HT-29 (cell line): ENCODE measurements at places on chromosomes 12 and 14.

DNA sequence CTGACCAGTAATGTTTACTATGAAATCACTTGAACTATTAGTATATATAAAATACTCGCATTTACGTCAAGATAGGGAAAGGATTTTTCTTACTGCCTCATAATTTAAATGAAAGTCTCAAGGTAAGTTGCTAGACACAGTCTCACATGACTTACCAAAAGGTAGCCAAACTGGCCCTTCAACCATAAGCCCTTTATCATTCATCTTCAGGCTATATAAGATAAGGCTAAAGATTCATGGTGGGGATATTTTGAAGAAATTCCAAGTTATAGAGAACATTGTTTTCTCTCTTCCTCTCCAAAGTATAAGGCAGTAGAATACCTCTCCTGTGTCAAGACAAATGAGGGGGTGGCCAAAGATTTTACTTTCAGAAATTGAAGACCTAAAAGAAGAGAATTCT is 23.4 kb downstream of the KIF21A start:
- no peak for DNase-seq

DNA sequence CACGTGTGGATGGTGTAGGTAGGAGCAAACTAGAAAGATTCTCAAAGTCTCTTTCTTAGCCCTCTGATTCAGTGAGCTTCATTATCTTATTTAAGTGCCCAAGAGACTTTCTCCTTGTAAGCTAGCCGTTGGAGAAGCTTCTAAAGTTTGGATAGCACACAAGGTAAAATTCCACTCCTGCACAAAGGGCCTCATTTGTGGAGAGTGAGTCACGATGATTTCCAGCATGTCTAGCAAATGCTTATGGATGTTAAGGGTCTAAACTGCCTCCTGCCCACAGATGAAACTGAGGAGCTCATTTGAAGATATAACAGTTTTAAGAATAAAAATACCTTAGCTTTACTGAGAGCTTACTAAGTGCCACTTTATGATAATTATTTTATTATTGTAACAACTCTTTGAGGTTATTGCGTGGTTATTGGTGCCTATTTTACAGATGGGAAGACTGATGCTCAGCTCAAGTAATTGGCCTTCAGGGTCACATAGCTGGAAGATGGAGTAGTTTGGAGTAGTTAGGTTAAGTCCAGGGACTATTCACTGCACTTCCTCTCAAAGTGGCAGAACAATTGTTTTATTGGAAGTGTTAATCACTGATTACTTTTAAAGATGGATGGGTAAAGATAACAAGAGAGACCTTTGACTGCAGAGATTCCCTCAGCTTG is 78.7 kb upstream of the HIF1A start:
- DNase-seq = no peak

GRCh38 chr12:119249383-119250155 is 70.8 kb downstream of the HSPB8 start:
- DNase-seq = no peak

DNA sequence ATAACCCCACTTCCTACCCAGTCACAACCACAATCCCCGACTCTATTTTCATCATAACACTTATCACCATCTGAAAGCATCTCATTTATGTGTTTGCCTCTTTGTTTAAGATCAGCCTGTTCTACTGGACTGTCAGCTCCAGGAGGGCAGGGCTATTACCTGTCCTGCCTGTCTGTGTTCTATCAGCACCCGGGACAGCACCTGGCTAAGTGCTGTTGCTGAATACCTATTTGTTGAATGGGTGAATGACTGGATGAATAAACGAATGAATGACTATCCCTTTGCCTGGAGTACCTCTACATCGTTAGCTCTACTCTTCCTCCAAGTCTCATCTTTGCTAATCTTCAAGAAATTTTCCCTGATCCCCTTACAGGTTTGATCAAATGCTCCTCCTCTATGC is 69.0 kb downstream of the WSCD2 start:
- DNase-seq = no peak

DNA sequence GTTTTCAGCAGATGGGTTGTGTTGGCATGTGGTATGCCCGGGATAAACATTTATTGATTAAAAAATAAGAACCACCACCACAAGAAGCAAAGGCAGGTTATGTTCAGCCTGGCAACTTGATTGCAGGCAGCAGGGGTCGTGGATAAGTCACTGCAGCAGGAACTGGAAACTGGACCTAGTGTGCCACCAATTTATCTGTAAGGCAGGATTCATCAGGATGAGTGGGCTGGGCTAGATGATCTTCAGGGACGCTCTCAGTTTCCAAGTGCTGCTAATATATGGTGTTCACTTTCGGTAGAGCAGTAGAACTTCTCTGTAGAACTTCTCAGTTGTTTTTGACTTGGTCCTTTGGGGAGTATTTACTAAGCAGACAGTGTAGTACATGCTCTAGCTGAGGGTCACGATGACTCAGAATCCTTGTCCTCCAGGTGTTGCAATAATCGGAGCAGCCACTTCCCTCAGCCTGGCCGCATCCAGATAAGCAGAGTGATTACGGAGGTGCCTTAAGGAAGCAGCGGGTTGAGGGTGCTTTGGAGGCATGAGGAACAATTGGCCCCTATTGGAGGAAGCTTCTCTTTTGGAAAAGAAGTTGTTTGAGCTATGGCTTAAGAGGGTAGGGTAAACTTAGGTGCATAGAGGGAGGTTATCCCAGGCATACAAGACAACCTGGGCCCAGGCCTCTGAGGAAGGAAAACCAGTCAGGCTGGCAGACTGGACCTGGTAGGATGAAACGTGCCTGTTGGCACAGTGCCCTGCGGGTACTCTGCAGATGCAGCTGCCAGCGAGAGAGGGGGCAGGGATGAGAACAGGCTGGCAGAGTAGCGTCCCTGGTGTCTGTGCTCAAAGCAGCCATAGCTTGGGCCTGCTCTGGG is 104.0 kb downstream of the GPR135 start:
- DNase-seq = peak; percentile 85

- DNase-seq = no peak
Measured at GRCh38 chr12:32397696-32398095, 1.7 kb upstream of the FGD4 start.

DNA sequence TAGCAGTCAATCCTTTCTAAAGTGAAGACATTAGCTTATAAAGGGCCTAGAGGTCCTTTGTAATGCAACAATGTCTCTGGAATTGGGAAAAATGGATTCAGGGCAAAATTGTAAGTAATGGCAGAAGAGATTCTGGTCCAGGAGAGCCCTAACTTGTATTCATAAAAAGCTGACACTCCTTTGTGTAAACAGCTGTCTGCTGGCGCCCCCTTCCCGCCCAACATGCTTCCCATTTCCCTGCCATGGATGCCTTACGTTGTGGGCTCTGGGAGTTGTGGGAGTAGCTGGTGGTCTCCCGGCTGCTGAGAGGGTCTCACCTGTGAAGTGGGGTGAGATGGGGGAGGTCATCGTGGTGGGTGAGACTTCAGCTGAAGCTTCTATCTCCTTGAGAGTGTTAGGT is 2.3 kb downstream of the ACRBP start:
- DNase-seq = no peak

- no peak for DNase-seq
Measured at GRCh38 chr12:53500142-53500775, 824 bp upstream of the TARBP2 start.

- DNase-seq = no peak
Measured at GRCh38 chr12:115303723-115304309, 619.8 kb upstream of the TBX3 start.
